ENCODE measurements at places on chromosomes 1 and 21.

GRCh38 chr1:13588946-13589796 lies 5.5 kb downstream of the PDPN start:
- DNase-seq: no peak

- no peak for DNase-seq
Observed at GRCh38 chr1:30872033-30872947, 36.3 kb downstream of the SDC3 start.

DNA sequence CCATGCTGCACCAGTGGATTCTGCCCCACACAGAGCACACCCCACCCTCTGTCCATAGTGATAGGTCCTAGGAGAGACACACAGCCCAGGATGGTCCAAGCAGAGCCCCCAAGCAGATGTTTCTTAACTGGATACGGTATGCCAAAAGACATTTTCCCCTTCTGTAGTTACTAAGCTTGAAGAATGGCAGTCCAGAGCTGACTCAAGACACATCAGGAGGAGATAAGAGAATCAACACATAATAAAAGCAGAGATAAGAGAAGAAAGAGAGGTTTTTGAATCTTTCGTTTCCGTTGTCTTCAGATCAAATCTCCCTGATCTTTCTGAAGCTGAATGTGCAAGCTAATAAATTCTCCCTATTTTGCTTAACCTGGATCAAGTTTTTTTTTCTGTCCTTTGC lies 21.8 kb upstream of the CASQ2 start:
- no peak for DNase-seq

DNA sequence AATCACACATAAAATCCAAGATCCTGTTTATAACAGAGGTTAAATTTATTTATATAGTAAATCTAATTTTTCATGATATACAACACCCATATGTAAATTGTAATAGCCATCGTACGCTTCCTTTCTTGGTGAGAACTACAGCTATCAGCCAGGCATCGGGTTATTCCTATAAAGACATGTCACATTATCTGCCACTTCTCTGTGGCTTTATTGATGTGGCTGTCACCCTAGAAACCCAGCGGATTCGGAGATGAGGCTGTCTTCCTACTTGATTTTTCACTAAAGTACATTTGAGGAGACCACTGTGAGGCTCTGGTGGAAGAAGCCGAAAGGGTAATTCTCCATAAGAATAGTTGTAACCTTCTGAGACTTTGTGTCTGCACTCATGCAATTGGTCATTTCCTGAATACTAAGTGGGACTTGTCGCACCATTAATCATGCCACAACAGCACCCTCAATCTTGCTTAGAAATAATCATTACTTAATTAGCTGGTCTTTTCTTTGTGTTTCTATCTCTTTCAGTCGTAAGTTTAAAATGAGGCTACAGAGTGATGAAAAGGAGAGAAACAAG lies 106.0 kb downstream of the NTNG1 start:
- DNase-seq: no peak

DNA sequence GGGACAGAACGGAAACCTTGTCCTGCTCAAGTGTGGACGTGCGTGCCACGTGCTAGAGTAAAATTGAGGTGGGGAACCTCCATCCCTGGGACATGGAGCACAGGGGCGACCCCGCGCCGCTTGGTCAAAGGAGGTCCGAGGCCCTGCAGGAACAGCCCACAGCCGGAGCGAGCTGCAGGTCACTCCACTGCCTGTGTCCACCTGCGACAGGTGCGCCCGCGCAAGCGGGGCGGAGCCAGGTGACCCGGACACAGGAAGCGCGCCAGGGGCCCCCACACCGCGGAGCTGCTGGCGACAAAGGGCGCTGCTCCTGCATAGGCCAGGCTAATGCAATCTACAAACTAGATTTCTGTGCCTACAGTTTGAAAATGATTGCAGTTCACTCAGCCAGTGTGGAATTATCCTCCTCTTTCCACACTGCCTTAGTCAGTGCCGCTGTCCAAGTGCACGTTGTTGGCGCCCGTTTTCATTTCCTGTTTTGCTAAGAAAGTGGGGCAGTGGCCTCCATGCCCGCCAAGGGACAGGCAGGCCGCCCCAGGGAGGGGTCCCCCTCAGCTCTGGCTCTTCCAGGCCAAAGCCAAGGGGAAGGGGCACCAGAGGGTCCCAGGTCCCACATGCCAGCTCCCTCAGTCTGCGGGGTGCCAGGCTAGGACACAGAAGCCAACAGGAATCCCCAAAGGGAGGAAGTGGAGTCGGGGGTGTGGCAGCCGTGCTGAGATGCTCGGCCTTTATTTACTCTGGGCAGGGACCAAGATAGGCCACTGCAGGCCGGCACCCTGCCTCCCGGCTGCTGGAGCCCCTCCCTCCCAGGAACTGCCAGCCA lies 4.3 kb upstream of the NADK start:
- no peak for DNase-seq

DNA sequence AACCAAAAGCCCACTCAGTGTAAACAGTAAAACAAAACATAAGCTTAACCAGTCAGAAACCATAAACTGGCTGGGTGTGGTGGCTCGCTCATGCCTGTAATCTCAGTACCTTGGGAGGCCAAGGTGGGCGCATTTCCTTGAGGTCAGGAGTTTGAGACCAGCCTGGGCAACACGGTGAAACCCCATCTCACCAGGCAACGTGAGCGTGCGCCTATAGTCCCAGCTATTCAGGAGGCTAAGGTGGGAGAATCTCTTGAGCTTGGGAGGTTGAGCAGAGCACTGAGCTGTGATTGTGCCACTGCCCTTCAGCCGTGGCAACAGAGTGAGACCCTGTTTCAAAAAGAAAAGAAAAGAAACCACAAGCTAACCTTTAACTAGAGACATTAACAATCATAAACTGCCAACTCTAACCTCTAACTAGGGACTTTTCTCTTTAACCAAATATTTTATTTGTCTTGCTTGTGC lies 13.1 kb upstream of the PRRC2C start:
- DNase-seq: no peak

All from fibroblast of skin of left quadriceps (primary cell).